ENCODE measurements at places on chromosomes 6 and 20. TPM values are rescaled to one million over a fixed set of nuclear protein-coding genes. Genes with fewer than 3 reads are reported as not detected.

Gene SLC22A3
- not detected for total RNA-seq

Gene BMP5
- total RNA-seq: not detected

Gene HTR1E
- total RNA-seq: not detected

Gene CCDC170
- total RNA-seq: not detected

Gene EIF2S2
- 151 TPM for total RNA-seq

DNA sequence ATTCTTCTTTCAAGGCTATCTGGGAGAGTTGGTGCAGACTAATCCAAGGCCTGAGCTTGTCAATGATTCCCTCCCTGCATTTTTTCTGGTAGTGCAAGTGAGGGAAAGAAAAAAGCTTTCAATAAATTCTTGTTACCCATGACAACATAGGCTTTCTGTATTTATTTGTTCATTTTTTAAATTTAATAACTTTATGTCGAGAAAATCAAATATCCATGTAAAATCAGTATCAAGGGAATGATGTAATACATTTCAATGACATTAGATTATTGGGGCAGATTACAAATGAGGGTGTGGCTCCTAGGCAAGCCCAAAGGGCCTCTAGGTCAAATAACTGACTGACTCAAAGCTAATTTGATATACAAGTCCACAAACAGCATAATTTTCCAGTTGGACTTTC, 104.0 kb downstream of the GJA1 start:
- no peak for DNase-seq
- no peaks in the 10 kb centered on the region for H3K4me1 ChIP-seq
- no peaks in the 10 kb centered on the region for H3K27me3 ChIP-seq
- H3K27ac ChIP-seq: no peak overlapping the region
- H3K36me3 ChIP-seq: no peaks in the 10 kb centered on the region
- H3K4me3 ChIP-seq: no peak overlapping the region

GRCh38 chr20:2163312-2163711, 61.7 kb downstream of the STK35 start:
- H3K4me3 ChIP-seq: no peak overlapping the region
- no peaks in the 10 kb centered on the region for H3K4me1 ChIP-seq
- DNase-seq: no peak
- H3K27ac ChIP-seq: no peak overlapping the region

- H3K4me3 ChIP-seq: no peak overlapping the region
- no peaks in the 10 kb centered on the region for H3K27me3 ChIP-seq
- H3K36me3 ChIP-seq: no peaks in the 10 kb centered on the region
- H3K4me1 ChIP-seq: peaks cover 8% of the 10 kb centered on the region
- no peak for DNase-seq
These were observed 58.7 kb downstream of the ARHGAP18 start for GRCh38 chr6:129651291-129651691.

GRCh38 chr20:7269452-7269851, 502.0 kb downstream of the BMP2 start:
- no peaks in the 10 kb centered on the region for H3K4me1 ChIP-seq
- H3K27ac ChIP-seq: no peak overlapping the region

- no peak overlapping the region for H3K27ac ChIP-seq
- peaks cover 3% of the 10 kb centered on the region for H3K4me1 ChIP-seq
- DNase-seq: no peak
These were observed 43.9 kb downstream of the TRPC4AP start for GRCh38 chr20:35048739-35049138.

DNA sequence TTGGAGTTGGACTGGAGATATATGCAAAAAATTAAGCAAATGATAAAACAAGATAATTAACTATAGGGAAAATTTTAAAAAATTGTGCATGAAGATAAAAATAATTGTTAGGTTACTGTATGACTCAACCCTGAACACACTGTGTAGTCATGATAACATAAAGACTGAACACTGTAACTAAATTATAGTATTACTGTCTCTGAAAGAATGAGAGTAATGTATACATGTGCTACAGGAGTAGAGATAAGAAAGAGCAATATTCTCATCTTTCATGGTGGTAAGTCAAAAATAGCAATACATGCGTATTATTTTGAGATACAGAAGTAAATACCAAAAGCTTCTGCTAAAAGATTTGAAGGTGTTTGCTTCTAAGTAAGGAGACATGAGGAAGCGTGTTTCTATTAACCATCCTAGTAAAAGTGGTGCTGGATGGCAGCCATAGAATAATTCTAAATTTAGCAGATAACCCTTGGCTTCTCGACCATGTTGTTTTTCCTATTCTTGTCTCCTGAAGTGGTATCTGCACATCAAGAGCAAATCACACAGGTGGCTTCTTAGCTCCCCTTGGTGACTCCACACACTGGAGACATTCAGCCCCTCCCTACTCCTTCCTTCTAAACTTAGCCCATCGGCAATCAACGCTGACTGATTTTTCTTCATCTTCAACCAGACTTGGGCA, 390.6 kb upstream of the PLCB4 start:
- no peak for DNase-seq
- H3K36me3 ChIP-seq: peaks cover 3% of the 10 kb centered on the region
- no peak overlapping the region for H3K27ac ChIP-seq
- no peak overlapping the region for H3K4me3 ChIP-seq
- H3K27me3 ChIP-seq: no peaks in the 10 kb centered on the region

DNA sequence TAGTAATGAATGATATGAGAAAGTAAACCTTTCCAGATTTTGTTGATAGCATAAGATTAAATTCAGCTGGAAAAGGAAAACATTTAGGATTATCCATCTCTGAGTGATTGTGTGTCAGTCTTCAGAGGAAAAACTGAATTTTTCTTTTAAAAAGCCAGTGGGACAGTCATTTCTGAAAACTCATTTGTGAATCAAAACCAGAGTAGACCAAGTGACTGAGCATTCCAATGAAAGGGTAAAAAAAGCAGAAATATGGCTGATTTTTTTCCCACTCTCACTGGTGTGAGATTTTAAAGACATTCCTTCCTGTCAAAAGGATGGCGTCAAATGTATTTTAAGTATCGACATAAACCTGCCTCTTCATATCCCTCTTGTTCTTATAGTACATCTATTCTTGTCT, 214.0 kb downstream of the GMPR start:
- DNase-seq: no peak
- no peak overlapping the region for H3K27ac ChIP-seq
- H3K27me3 ChIP-seq: no peaks in the 10 kb centered on the region
- H3K36me3 ChIP-seq: peaks cover 17% of the 10 kb centered on the region
